ENCODE measurements at places on chromosomes 12 and 14. TPM values are rescaled to one million over a fixed set of nuclear protein-coding genes. Genes with fewer than 3 reads are reported as not detected.

GRCh38 chr14:86153480-86153879 is 623.5 kb downstream of the FLRT2 start:
- DNase-seq, result no peak

GRCh38 chr12:31524791-31525495 is 66.0 kb downstream of the DENND5B start:
- no peak for DNase-seq

DNA sequence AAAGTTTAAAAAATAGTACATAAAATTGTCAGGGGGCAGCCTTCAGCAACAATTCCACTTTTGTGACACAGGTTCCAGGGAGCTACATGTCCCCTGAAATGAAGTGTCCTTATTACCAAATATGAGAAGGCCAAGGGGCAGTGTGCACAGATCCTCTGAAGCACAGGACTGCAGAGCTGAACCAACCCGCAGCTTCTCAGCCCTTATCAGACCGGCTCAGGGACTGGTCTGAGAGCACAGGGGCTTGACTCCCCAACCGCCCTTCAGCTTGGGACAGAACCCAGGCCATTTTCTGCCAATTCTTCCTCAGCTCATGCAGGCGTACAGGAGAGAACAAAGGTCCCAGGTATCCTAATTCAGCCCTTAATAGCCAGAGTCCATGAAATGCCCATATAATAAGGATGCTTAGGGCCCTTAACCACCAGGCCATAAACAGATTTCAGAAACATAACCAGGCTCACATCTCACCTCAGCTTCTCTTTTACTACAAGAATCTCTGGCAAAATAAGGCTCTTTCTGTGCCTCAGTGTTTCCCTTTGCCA is 221.3 kb downstream of the ANO2 start:
- no peak for DNase-seq

GRCh38 chr14:94027566-94028449 is 1.7 kb downstream of the OTUB2 start:
- DNase-seq, result peak; percentile 77

DNA sequence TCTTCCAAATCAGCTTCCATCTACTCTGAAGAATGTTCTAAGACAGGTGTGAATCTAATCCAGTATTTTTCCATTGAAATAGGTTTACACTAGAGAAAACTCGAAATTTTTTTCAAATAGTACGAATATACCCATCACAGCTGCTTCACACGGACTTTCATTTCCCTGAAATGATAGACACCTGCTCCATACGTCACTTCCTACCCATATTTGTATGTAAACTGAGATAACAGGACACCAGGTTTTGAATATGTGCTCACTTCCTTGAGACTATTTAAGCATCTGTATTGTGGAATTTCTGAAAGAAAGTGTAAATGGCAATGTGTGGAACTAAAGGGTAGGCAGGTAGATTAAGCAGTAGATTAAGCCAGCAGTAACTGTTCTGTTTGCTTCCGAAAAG is 13.4 kb upstream of the ITPR2 start:
- no peak for DNase-seq

Gene NCKAP5L
- 21.9 TPM for polyA plus RNA-seq
